ENCODE measurements at places on chromosomes 4 and X. TPM values are rescaled to one million over a fixed set of nuclear protein-coding genes. Genes with fewer than 3 reads are reported as not detected.

SSX3 gene
- total RNA-seq: not detected

NKX3-2 gene
- total RNA-seq: 4.5 TPM

DNA sequence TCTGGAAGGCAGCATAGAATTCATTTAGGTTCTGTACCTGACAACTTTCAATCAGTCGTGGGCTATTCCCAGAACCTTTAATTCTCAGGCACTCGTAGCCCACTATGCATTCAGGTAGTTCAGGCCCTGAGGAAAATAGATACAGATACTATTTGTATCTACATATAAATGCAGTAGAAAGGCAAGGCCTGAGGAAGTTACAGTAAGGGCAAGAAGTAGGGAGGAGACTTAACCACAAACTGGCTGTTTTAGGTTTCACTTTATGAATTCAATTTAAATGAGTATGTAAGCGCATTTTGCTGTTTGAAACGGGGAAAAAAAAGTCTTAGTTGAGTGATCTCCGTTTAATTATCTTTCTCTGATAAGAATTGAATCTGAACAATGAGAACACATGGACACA is 529.4 kb upstream of the ATOH1 start:
- H3K4me1 ChIP-seq: peaks cover 11% of the 10 kb centered on the region
- no peaks in the 10 kb centered on the region for H3K27me3 ChIP-seq
- H3K27ac ChIP-seq: no peak overlapping the region
- H3K36me3 ChIP-seq: no peaks in the 10 kb centered on the region
- DNase-seq: no peak
- H3K4me3 ChIP-seq: no peak overlapping the region

DNA sequence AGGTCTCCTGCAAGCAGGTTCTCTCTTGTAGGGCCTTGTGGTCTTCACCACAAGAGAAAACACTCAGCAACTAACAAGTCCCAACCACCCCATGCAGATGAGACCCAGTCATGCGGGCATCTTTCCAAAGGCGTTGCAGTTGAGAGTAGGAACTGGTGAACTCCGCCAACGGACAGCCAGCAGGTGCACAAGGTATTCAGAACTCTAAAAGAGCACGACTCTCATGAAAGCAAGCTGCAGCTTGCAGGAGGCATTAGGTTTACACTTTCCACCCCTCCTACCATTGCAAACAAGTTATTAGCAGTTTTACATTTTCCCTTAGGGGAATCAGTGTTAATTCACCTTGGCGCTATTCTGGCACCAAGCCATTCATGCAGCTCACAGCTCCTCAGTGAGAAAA is 173.4 kb upstream of the KIT start:
- H3K36me3 ChIP-seq: no peaks in the 10 kb centered on the region
- no peak overlapping the region for H3K27ac ChIP-seq
- DNase-seq: no peak
- peaks cover 2% of the 10 kb centered on the region for H3K27me3 ChIP-seq
- H3K4me1 ChIP-seq: peaks cover 9% of the 10 kb centered on the region

- H3K4me1 ChIP-seq: no peaks in the 10 kb centered on the region
- no peak for DNase-seq
- H3K36me3 ChIP-seq: no peaks in the 10 kb centered on the region
- no peak overlapping the region for H3K4me3 ChIP-seq
- no peak overlapping the region for H3K27ac ChIP-seq
- H3K27me3 ChIP-seq: peaks cover 4% of the 10 kb centered on the region
Measured at GRCh38 chr4:147368948-147369347, 111.9 kb upstream of the EDNRA start.

GRCh38 chr4:154025110-154025509 is 236.2 kb upstream of the SFRP2 start:
- H3K36me3 ChIP-seq: no peaks in the 10 kb centered on the region
- H3K4me1 ChIP-seq: peaks cover 11% of the 10 kb centered on the region
- H3K27me3 ChIP-seq: no peaks in the 10 kb centered on the region
- no peak for DNase-seq
- no peak overlapping the region for H3K4me3 ChIP-seq
- no peak overlapping the region for H3K27ac ChIP-seq

GRCh38 chr4:185881430-185881829 is 69.4 kb upstream of the SORBS2 start:
- peaks cover 3% of the 10 kb centered on the region for H3K27me3 ChIP-seq
- H3K27ac ChIP-seq: no peak overlapping the region

TMSB15B gene
- total RNA-seq: 20.1 TPM

GRCh38 chr4:85793233-85793585 is 318.3 kb downstream of the ARHGAP24 start:
- no peaks in the 10 kb centered on the region for H3K27me3 ChIP-seq
- no peak for DNase-seq
- no peak overlapping the region for H3K27ac ChIP-seq
- no peaks in the 10 kb centered on the region for H3K36me3 ChIP-seq
- no peak overlapping the region for H3K4me3 ChIP-seq

GRCh38 chr4:163663454-163664225 is 169.2 kb downstream of the TMA16 start:
- DNase-seq: no peak
- no peaks in the 10 kb centered on the region for H3K27me3 ChIP-seq
- no peaks in the 10 kb centered on the region for H3K36me3 ChIP-seq

Measured in endothelial cell (in vitro differentiated cells).